ENCODE measurements at places on chromosomes 2 and 18. TPM values are rescaled to one million over a fixed set of nuclear protein-coding genes. Genes with fewer than 3 reads are reported as not detected.

DNA sequence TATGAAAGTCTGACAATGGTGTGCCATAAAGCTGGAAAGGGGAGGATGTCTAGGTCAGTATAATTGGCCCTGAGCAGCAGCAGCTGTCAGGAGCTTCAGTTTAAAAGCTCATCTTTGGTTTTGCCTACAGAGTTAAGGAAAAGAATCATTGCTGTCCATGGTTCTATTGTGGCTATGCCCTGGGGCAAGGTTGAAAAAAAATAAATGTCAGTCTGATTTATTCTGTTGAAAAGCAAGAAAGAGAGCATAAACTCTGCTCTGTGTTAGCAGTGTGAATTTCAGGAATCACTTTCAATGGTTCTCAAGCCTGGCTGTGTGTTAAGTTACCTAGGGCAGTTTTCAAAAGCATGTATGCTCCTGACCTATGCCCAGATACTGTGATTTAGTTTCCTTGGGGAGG is 446.7 kb downstream of the SETBP1 start:
- no peaks in the 10 kb centered on the region for H3K36me3 ChIP-seq
- no peak overlapping the region for H3K27ac ChIP-seq
- no peaks in the 10 kb centered on the region for H3K27me3 ChIP-seq
- no peak for DNase-seq
- H3K4me3 ChIP-seq: no peak overlapping the region

The TMEM214 gene
- 40.7 TPM for total RNA-seq

- H3K27ac ChIP-seq: peak overlapping the region; percentile 49
- DNase-seq: no peak
- no peaks in the 10 kb centered on the region for H3K27me3 ChIP-seq
- no peak overlapping the region for H3K4me3 ChIP-seq
Observed at GRCh38 chr18:45255197-45255890, 359.9 kb upstream of the SLC14A2 start.

- no peak for DNase-seq
- peaks cover 8% of the 10 kb centered on the region for H3K4me1 ChIP-seq
- no peak overlapping the region for H3K4me3 ChIP-seq
Observed at GRCh38 chr2:150424406-150424805, 63.1 kb downstream of the RND3 start.

All from esophagus muscularis mucosa (tissue), 4 donors.